Activated CD4-positive, CD25-positive, alpha-beta regulatory T cell treated with anti-CD3 and anti-CD28 coated beads, Interleukin-2, amount 50 U/mL, for 24 hours (primary cell): ENCODE measurements at places on chromosomes 7 and 10.

- ATAC-seq = no peak
Observed at GRCh38 chr7:77223261-77223660, 23.6 kb upstream of the FGL2 start.

GRCh38 chr10:111128331-111129180 is 51.7 kb downstream of the ADRA2A start:
- ATAC-seq = no peak

- no peak for ATAC-seq
Observed at GRCh38 chr7:66556549-66557213, 72.0 kb upstream of the KCTD7 start.

GRCh38 chr10:114743521-114744231 is 77.9 kb upstream of the FHIP2A start:
- ATAC-seq = no peak

DNA sequence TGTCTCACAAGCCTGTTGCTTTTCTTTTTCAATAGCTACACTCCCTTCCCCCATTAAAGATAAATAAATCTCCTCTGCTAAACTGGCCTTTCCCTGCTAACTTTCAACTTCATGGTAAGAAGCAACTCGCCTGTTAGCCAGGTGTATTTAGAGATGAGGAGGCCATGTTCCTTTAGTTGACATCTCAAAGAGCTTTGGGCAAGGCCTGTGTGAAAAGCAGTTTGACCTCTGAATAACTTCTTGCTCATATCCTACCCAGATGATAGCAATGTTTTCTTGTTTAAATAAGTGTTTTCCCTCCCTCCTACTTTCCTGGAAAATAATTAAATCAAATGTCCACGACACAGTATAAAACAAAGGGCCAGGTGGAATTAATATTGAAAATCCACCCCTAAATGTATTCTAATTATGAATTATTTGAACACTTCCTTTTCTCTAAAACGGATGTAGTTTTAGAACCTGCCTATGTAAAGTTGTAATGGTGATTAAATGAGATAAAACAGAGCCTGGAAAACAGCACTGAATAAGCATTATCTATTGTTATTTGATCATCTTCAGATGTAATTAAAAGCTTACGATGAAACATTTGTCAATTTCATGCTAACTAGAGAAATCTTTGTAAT is 78.5 kb downstream of the HGF start:
- no peak for ATAC-seq

DNA sequence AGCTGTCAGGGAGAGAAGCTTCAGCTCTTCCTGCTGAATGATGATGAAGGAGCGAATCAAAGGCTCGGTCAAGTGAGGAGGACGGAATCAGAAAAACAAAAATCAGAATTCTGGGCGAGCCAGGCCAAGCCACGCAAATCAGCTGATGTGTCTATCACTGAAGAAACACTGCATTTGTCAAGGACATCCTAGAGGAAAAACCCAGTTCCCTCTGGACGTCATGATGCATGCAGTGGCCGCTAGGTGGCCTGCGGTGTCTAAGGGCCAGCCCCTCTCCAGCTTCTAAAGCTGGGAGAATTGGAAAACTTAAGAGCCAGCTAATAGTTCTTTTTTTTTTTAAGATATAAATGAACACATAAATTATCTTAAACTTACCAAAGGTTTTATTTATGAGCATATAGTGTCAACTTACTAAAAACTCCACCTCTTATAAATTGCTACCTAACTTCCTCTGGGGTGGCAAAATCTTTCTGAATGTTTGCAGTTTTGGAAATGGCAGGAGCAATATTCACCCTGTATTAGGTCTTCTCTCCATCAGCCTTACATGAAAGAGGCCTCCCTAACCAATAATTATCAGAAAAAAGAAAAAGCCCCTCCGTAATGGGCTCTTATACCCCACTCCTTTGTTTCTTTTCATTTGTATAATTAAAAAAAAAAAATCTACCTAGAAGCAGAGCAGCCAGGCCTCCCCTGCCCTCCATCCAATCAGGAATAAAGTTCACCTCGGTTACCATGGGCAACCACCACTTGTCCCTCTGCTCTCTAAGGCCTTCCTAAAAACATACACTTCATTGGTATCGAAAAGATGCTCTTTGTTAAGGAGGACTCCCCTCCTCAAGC is 186.8 kb downstream of the USP6NL start:
- no peak for ATAC-seq

DNA sequence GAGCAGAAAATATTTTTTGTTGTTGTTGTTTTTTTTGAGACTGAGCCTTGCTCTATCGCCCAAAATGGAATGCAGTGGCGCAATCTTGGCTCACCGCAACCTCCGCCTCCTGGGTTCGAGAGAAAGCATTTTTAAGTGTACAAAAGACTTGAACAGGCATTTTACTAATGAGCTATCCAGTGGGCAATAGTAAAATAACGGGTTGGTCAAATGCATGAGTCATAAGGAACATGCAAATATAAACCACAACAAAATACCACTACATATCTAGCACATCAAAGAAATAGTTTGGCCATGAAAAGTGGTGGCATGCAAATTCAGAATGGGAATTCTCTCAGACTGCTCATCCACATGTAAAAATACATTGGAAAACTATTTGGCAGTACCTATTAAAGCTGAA is 71.7 kb upstream of the TMEM106B start:
- no peak for ATAC-seq

DNA sequence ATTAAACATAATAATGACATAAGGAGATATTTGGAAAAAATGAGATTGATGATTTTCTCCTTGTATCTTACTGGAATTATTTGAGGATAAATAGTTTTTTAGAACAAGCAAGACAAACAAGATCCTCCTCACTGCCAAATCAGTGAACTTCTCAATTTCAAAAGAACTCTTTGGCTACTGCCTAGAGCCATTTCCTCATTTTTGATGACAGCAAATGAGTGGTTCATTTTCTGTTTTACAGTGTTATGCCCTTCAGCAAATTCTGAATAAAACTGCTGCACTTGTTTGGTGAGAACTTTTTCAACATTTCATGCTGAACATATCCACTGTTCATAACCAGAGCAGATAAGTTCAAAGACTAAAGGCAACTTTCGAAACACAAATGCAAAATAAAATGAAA is 42.5 kb upstream of the AHR start:
- ATAC-seq = no peak
